ENCODE measurements at places on chromosomes 6 and 20.

DNA sequence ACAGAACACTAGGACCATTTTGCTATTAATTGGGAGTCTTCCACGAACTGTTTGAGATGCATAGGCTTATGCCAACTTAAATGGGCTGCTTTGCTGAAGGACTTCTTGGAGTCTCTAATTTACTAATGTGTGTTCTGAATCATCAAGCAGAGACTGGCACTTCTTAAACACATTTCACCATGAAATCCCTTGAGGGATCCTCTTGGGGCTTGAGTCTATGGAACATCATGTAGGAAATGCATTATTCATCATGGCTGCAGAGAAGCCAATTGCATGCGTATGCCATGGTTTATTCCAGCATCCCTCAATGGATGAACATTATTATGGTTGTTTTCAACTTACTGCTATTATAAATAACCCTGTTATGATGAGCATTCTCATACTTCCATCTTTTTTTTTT is 73.4 kb downstream of the FGD2 start:
- DNase-seq: no peak

GRCh38 chr6:4606821-4607704 is 169.1 kb upstream of the CDYL start:
- DNase-seq: peak; percentile 68

GRCh38 chr20:52534616-52535015 is 343.0 kb upstream of the ZFP64 start:
- DNase-seq: no peak

- no peak for DNase-seq
Measured at GRCh38 chr6:105619971-105620741, 217.3 kb upstream of the PREP start.

- no peak for DNase-seq
Measured at GRCh38 chr20:33005132-33005566, 916 bp upstream of the SUN5 start.

- DNase-seq: no peak
Measured at GRCh38 chr20:50012282-50013263, 29.8 kb downstream of the SNAI1 start.

DNA sequence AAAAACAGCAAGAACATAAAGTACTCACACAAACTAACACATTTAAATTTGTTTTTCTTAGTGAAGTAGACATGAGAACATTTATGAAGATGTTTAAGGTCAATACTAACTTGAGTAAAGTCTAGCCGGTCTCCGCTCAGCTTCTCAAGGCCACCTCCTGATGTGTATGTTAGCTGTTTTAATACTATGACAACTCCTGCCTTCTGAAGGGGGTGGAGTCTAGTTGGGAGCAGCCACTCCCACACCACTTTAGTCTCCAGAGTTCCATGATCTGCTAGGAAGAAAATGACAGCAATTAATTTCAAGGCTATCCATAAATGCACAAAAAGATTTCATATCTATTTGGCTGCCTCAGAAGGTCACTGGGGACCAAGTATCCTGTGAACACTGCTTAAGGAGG is at the start of gene GSTA3:
Gene GSTA3 (minus strand): TSS at position 168 of the 400 bp plus-strand sequence. CDS start 3,864 bp downstream, outside the sequence.
- DNase-seq: no peak

DNA sequence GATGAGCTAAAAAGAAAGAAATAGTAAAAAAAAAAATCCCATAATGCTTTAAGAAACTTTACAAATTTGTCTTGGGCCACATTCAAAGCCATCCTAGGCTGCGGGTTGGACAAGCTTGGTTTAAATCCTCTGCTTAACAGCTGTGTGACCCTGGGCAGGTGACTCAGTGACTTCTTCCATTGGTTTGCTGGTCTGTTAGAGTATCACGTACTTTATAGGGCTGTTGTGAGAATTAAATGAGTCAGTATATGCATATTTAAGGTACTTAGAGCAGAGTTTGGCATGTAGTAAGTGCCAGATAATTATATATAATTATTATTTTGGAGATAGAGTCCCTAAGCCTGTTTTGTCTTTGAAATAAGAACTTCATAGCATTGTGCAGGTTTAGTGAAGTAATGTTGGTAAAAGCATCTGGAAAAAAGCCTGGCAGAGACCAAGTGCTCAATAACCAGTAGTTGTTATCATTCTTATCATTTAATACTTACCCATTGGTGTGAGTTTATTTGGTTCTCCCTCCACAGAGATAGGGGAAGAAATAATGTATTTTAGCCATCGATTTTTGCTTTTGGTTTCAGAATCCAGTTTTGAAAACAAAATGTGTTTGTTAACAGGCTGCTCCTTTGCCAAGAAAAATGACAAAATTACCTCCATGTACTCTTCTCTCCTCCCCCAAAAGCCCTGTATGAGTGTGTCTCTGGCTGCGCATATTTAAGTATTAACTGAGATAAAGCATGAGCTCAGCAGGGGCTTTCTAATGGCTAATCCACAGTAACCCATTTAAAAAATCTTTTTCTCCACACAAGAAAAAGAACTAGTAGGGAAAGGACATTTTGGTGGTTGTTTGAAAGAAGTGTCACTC is 67.2 kb downstream of the FOXO3 start:
- DNase-seq: no peak

DNA sequence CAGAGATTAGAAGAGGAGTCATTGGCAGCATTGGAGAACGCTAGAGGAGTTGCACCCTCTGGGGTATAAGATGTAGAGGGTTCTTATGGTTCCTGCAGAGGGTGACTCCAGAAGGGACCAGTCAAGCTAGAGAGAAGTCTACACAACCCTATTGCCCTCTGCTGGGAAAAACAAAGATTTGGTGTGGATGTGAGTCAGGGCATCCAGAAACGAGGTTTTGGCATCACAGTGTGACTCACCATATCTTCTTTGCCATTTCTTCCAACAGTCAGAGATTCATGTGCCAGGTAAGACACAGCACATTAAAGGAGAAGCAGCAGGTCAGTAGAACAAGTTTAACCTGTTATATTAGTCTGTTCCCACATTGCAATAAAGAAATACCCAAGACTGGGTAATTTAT is 598.8 kb downstream of the MAFB start:
- DNase-seq: no peak

GRCh38 chr6:22826961-22827360 is 257.6 kb downstream of the HDGFL1 start:
- DNase-seq: no peak

DNA sequence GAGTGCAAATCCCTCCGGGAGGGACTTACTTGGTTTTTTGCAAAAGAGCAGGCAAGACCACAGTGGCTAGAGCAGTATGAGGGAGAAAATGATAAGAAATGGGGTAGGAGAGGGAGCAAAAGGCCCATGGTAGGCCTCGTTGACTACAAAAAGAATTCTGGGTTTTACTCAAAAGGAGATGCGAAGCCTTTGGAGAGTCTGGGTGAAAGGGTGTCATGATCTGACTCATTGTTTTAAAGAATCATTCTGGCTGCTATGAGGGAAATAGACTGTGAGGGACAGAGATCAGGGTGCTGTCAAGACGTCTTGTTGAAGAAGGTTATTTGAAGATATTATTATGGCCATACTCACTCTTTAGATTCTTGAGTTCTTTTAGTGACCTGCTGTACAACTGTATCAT is 13.0 kb downstream of the TBC1D32 start:
- no peak for DNase-seq

GRCh38 chr20:54573838-54574237 is 98.4 kb downstream of the DOK5 start:
- no peak for DNase-seq

DNA sequence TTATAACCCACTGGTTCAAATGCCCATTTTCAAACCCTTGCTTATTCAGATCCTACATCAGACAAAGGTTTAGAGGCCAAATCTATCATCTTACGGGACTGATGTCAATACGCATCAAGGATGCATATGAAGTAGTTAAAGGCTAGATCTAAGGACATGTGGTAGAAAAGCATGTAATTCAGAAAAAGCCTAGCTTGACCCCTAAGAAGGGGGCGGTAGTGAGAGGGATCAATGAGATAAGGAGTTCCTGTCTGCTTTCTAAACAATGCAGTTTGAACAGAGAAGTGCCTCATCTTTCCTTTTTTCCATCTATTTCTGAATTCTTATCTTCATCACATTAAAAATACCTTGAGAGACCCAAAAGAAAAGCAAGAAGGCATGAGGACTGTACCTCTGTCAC is 237.7 kb downstream of the ARHGAP18 start:
- no peak for DNase-seq

GRCh38 chr6:136798044-136798443 is 5.8 kb upstream of the MAP3K5 start:
- DNase-seq: no peak

DNA sequence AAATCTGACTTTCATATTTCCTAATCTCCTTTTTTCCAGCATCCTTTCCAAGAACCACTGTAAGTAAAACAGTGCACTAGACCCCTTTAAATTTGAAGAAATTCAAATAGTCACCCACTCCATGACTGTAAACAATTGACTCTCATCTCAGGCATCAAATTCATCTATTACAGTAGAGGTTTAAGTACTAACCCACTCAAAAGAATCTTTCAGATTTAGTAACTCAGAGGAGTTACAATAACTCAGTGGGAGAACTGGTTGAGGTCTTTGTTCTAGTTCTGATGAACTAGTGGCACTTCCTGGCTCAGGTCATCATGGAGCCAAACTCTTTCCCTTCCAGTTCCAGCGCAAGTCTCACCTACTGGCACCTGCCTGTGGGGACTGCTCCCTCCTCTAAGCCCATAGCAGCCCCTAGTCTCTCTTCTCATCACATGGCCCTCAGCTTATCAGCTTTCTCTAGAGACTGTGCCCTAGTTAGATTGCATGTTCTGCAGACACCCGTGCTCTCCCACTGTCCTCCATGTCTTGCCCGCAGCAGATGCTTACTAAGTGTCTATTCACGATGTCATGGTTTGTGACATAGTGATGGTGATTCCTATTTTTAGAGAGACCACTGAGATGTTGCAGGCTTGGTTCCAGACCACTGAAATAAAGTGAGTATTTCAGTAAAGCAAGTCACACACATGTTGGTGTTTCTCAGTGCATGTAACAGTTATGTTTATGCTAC is 196.2 kb downstream of the TBC1D7 start:
- no peak for DNase-seq

DNA sequence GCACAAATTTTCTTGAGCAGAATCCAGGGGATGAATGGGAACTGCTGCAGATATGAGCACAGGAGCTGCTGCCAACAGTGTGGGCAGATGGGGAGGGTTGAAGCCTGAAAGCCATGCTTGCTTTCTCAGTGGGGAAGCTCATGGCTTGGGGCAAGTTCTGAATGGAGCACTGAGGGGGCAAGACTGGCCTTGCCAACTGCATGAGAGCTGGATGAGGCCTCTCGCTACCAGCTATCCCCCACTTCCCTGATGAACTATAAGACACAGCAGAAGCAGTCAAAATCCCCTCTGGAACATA is 28.3 kb downstream of the TREM1 start:
- DNase-seq: no peak

Data from RWPE1 (cell line).